ENCODE measurements at places on chromosomes 3 and 15. TPM values are rescaled to one million over a fixed set of nuclear protein-coding genes. Genes with fewer than 3 reads are reported as not detected.

ABHD5 gene
- 14.8 TPM for total RNA-seq

OR5K2 gene
- not detected for total RNA-seq

GOLGA6L25 gene
- total RNA-seq: not detected

EPHA6 gene
- 1.7 TPM for total RNA-seq

PFKFB4 gene
- total RNA-seq: 18.1 TPM

ASB14 gene
- not detected for total RNA-seq

ITIH1 gene
- total RNA-seq: not detected

TCF12 gene
- total RNA-seq: 99.5 TPM

CLEC3B gene
- 0.43 TPM for total RNA-seq

SPSB4 gene
- not detected for total RNA-seq

SNURF gene
- total RNA-seq: 12.1 TPM

CELF6 gene
- total RNA-seq: not detected

SLITRK3 gene
- total RNA-seq: not detected

CHRNA3 gene
- not detected for total RNA-seq

TRPM1 gene
- under 0.01 TPM for total RNA-seq

IL17RB gene
- total RNA-seq: 0.32 TPM

EPHB1 gene
- total RNA-seq: 0.32 TPM

ARL13B gene
- total RNA-seq: 14.7 TPM

PLA2G4B gene
- total RNA-seq: 1.3 TPM

MAP6D1 gene
- 3.5 TPM for total RNA-seq

AGBL1 gene
- not detected for total RNA-seq

TNFSF10 gene
- total RNA-seq: 0.43 TPM

CALML4 gene
- 1.7 TPM for total RNA-seq

MEGF11 gene
- not detected for total RNA-seq

GP5 gene
- not detected for total RNA-seq

SCN11A gene
- total RNA-seq: under 0.01 TPM

CHRM5 gene
- under 0.01 TPM for total RNA-seq

SUSD5 gene
- 2.2 TPM for total RNA-seq

SLC38A3 gene
- total RNA-seq: not detected

RIOX2 gene
- total RNA-seq: 31.6 TPM

LRRC15 gene
- total RNA-seq: 0.43 TPM

FRMD5 gene
- 1.3 TPM for total RNA-seq

GOLGA6L4 gene
- 1.3 TPM for total RNA-seq

STAC gene
- 0.32 TPM for total RNA-seq

RASL12 gene
- under 0.01 TPM for total RNA-seq

EOMES gene
- total RNA-seq: not detected

INTS14 gene
- total RNA-seq: 41.0 TPM

GPR87 gene
- 0.43 TPM for total RNA-seq

LRRC3B gene
- not detected for total RNA-seq

OR5H2 gene
- total RNA-seq: not detected

GPR62 gene
- under 0.01 TPM for total RNA-seq

ALS2CL gene
- 2.6 TPM for total RNA-seq

ZBTB47 gene
- total RNA-seq: 25.4 TPM

P2RY13 gene
- total RNA-seq: not detected

ECE2 gene
- total RNA-seq: not detected

PRC1 gene
- total RNA-seq: 61.5 TPM

CYP19A1 gene
- total RNA-seq: not detected

SLC28A1 gene
- not detected for total RNA-seq

CCR3 gene
- total RNA-seq: not detected

GCSAM gene
- total RNA-seq: not detected

CAMP gene
- not detected for total RNA-seq

SSUH2 gene
- total RNA-seq: 0.32 TPM
